ENCODE measurements at places on chromosomes 3 and 15. TPM values are rescaled to one million over a fixed set of nuclear protein-coding genes. Genes with fewer than 3 reads are reported as not detected.

DNA sequence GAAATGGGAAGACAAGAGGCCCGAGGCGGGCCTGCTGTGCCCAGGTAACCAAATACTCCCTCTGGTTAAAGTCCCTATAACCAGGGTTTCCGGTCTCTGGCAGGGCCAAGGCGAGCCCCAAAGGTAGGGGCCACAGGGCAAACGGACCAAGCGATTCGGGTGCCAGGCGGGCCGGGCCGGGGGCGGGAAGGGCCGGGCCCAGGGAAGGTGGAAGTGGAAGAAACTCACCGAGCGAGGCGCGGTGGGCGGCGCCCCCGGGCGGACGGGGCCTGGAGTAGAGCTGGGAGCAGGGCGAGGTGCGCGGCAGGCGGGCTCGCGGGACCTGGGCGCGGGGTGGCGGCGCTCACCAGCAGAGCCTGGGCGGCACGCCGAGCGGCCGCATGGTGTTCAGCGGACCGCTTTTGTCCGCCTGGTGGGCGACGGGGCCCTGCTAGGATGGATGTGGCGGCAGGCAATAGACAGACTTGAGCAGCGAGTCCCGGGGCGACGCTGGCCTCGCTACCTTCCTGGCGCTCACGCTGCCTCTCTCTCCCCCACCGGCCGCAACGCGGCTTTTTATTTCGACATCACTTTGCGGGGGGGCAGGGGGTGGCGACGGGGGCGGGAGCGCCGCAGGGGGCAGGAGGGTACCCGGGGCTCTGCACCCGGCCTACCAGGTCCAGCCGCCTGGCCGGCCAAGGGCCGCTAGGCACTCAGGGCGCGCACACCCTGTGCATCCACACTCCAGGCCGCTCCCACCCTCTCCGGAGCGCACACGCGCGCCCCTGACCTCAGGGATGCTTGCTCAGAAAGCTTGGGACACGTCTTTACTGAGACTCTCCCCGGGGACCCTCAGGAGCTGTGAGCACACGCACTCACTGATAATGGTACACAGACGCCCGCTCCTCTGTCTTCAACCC, at the start of gene GATA2:
GATA2 (minus strand) TSS at position 531 of the 899 bp plus-strand sequence. CDS start 6,170 bp downstream, outside the sequence.
- DNase-seq: no peak

- DNase-seq: no peak
Measured at GRCh38 chr15:97688177-97688576, 272.3 kb upstream of the ARRDC4 start.

ADGRG7 gene
- polyA plus RNA-seq: not detected

OGG1 gene
- polyA plus RNA-seq: 27.3 TPM

CLDN16 gene
- not detected for polyA plus RNA-seq

SHF gene
- 3.9 TPM for polyA plus RNA-seq

GRCh38 chr15:75397494-75397893, 29.1 kb upstream of the MAN2C1 start:
- peak; percentile 15 for DNase-seq

DNA sequence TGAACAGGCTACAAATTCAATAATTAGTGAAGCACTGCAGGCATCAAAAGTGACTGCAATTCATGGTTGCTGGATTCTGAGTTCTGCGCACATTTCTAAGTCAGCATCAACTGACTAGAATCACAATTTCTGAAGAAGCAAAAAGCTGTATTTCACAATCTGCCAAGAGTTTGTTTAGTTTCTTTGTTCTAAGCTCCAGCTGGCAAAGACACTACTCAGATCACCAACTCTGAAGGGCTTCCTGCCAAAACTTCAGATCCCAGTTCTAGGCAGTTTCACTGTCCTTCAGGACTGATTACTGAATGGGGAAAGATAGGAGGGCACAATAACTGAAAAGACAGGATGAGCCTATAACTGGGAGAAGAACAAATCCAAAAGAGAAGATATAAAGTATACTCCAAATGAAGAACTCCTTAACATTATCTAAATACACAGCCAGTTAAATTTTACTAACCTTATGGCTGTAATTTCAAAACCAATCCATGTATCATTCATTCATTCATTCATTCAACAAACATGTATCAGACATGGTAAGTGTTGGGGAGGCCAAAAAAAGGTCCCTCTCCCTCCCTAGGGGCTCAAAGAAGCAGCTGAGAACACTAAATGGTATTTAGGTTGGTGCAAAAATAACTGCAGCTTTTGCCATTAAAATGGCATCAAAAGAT, 17.1 kb downstream of the TJP1 start:
- DNase-seq: no peak

DNA sequence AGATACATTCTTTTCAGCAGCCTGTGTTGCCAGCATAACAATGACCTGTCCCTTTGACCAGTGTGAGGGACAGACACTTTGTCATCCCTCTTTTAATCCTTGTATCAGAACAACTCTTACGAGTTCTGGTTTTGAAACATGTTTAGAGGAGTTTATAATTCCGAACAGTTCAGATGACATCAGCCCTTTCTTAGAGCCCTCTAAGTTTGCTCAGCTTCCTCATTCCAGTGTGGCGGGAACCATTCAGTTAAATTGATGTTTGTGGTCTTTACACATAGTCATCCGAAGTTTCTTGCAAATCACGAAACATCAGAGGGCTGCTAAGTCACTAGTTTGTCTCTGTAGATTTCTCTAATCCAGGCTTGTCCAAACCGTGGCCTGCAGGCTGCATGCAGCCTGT, 102.5 kb downstream of the AKAP13 start:
- peak; percentile 77 for DNase-seq

GRCh38 chr15:63983061-63983711, 63.1 kb downstream of the DAPK2 start:
- no peak for DNase-seq

DNA sequence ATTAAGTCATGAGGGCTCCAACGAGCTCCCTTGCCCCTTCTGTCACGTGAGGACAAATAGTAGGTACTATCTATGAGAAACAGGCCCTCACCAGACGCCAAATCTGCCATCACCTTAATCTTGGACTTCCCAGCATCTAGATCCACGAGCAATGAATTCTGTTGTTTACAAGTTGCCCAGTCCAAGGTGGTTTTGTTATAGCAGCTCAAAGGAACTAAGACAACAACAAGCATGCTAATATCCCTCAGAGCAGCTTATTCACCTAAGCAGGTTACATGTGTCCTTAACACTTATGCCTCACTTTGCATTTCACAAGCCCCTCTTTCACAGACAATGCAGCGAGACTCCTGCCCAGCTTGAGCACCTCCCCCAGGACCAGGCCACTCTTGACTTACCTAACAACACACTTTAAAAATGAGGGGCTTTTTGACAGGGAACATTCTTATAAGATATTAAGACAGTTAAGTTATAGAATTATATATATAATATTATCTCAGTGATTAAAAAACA, 219.5 kb downstream of the PLCH1 start:
- no peak for DNase-seq

DNA sequence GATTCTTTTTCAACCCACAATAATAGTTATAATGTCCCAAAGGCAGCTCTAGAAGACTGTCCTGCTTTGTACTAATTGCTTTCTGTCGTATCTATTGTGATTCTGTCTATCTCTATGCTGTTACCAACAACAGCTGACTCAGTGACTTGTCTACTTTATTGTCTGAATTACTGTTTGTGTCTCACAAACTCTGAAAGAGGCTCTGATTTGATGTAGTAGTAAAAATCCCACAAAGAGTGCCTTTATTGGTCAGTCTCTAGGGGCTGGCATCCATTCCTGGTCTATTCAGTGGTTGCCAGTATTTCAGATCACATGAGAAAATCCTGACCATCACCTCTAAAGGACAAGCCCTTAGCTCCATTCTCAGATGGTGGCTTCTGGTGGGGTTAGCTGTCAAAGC, 254.2 kb downstream of the NSUN3 start:
- DNase-seq: no peak

- no peak for DNase-seq
Measured at GRCh38 chr15:52069559-52069958, 43.0 kb downstream of the BCL2L10 start.

TAGLN3 gene
- polyA plus RNA-seq: 0.09 TPM

GRCh38 chr3:113258361-113258760, 47.0 kb downstream of the BOC start:
- DNase-seq: no peak

DNA sequence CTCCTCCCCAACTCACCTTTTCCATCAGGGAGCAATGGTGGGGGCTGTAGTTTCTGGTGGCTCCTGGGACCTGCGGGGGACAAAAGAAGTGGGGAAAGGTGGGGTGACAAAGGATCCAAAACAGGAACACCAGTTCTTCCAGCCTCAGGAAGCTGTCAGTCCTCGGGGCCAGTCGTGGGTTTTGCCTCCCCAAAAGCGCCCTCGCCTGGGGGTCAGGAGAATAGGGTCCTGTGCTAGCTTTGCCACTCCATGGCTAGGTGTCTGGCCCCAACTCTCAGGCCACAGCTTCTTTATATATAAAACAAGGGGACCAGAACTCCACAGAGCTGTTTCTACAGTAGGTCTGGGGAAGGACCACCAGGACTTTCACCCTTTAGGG, 4.0 kb downstream of the CCDC9B start:
- no peak for DNase-seq

RGMA gene
- 0.34 TPM for polyA plus RNA-seq

DNA sequence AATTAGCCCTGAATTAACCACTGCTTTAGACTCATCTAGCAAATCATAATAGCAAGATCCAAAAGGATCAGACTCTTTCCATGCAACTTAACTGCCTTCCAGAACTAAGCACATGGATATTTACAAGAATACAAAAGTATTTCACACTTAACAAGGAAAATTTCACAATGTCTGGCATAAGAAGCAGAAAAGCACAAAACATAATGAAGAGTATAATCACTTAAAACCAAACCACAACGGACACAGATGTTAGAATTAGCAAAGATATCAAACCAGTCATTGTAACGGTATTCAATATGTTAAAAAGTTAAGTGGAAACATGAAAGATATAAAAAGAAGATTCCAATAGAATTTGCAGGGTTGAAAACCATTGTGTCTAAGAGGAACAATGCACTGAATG, 51.5 kb upstream of the COL6A6 start:
- no peak for DNase-seq

SQOR gene
- 40.6 TPM for polyA plus RNA-seq

MESP2 gene
- 0.39 TPM for polyA plus RNA-seq

Data from BJ (cell line).